ENCODE measurements at places on chromosomes 11 and 22. TPM values are rescaled to one million over a fixed set of nuclear protein-coding genes. Genes with fewer than 3 reads are reported as not detected.

- peak; percentile 89 for DNase-seq
- H3K36me3 ChIP-seq = peaks cover 20% of the 10 kb centered on the region
- peak overlapping the region; percentile 56 for H3K4me3 ChIP-seq
- peaks cover 39% of the 10 kb centered on the region for H3K4me1 ChIP-seq
- H3K27me3 ChIP-seq = no peaks in the 10 kb centered on the region
Measured at GRCh38 chr22:31248138-31248745, 36.1 kb downstream of the LIMK2 start.

DNA sequence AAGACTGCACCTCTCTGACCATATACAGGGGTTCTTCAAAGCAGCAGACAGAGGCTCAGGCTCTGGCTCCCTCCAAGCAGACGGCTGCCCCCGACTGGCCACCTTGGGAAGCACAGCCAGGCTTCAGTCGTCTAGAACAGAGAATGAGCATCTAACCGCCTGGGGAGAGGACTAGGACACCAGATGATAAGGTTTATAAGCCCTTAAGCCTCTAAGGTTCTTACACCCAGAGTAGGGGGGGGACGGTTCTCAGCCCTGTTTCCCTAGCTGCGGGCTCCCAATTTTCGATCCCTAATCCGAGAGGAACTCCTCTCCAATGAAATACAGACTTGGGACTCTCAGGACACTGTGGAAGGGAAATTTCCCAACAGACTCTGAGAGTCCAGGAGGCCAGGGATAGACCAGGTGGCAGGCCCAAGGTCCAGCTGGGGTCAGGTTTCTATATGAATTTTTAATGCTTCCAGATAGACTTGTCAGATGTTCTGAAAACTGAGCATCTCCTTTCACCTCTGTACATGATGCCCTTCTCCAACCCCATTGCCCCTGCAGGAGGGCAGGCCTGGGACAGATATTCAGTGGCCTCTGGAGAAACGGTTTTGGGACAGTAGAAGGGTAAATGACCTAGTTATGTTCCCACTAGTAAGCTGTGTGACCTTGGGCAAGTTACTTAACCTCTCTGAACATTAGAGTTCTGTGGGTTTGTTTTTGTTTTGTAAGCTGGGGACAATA is 20.2 kb downstream of the RTN4RL2 start:
- H3K27me3 ChIP-seq = peaks cover 54% of the 10 kb centered on the region
- H3K27ac ChIP-seq = no peak overlapping the region
- H3K4me3 ChIP-seq = no peak overlapping the region
- H3K36me3 ChIP-seq = no peaks in the 10 kb centered on the region
- DNase-seq = peak; percentile 68
- peaks cover 21% of the 10 kb centered on the region for H3K4me1 ChIP-seq

DNA sequence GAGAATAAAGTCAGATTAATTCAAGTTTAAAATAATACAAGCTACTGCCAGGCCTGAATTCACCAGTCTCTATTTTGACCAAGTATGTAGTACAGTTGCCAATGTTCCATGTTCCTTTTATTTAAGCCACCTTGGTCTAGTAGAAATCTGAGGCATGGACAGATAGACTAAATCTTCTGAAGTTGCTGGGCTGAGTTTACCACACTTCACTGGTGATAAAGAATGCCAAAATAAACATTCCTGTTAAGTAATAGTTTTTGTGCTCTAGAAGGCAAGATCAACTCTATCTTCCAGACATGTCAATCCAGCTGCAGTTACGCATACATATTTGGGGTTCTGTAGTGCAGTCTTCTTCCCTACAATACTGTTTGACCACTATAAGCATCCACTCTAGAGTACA is 83.9 kb upstream of the C11orf87 start:
- no peaks in the 10 kb centered on the region for H3K27me3 ChIP-seq
- H3K4me3 ChIP-seq = no peak overlapping the region
- no peaks in the 10 kb centered on the region for H3K36me3 ChIP-seq
- H3K27ac ChIP-seq = no peak overlapping the region
- DNase-seq = no peak

DNA sequence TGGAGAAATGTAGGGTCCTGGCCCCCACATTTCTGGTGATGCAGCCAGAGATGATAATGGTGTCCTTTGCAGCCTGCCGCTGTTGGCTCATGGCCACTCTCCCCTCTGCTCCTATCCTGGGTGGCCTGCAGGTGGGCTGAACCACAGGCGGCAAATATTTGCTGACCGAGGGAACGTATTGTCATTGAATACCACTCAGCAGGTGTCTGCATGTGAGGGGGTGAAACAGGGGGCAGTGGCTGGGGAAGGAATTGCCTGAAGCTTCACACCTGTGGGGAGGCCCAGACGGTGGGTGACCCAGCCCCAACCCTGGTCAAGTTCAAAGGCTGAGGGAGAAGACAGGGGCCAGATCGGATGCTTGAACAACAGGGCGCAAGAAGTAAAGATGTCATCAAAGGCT is 73.3 kb upstream of the WNT11 start:
- H3K27ac ChIP-seq = no peak overlapping the region
- no peaks in the 10 kb centered on the region for H3K4me1 ChIP-seq
- H3K27me3 ChIP-seq = no peaks in the 10 kb centered on the region

DNA sequence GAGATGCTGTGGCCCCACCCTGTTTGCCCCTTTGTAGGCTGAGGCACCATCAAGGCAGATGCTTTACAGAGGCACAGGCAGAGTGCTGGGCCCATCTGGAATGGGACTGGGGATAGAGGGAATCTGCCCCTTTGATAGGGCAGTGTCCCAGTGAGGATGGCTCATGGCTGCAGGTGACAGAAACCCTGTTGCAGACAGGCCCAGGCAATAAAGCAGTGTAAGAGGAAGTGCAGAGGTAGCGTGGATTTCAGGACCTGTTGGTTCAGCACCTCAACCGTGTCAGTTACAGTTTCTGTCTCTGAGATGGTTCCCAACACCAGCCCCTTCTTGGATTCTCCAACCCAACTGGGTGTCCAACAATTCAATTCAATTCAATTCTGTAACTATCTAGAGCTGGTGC is 25.1 kb downstream of the PRDM11 start:
- no peaks in the 10 kb centered on the region for H3K36me3 ChIP-seq
- no peak overlapping the region for H3K27ac ChIP-seq
- H3K4me1 ChIP-seq = no peaks in the 10 kb centered on the region
- DNase-seq = no peak
- H3K27me3 ChIP-seq = no peaks in the 10 kb centered on the region
- H3K4me3 ChIP-seq = no peak overlapping the region

GRCh38 chr22:25131198-25131887 is 68.3 kb upstream of the CRYBB3 start:
- no peaks in the 10 kb centered on the region for H3K27me3 ChIP-seq
- DNase-seq = no peak
- H3K4me1 ChIP-seq = peaks cover 54% of the 10 kb centered on the region
- no peaks in the 10 kb centered on the region for H3K36me3 ChIP-seq

GRCh38 chr11:16807306-16807705 is 68.9 kb downstream of the C11orf58 start:
- DNase-seq = no peak
- no peaks in the 10 kb centered on the region for H3K27me3 ChIP-seq
- no peaks in the 10 kb centered on the region for H3K36me3 ChIP-seq
- no peak overlapping the region for H3K4me3 ChIP-seq
- H3K4me1 ChIP-seq = peaks cover 14% of the 10 kb centered on the region
- H3K27ac ChIP-seq = peak overlapping the region; percentile 85

DNA sequence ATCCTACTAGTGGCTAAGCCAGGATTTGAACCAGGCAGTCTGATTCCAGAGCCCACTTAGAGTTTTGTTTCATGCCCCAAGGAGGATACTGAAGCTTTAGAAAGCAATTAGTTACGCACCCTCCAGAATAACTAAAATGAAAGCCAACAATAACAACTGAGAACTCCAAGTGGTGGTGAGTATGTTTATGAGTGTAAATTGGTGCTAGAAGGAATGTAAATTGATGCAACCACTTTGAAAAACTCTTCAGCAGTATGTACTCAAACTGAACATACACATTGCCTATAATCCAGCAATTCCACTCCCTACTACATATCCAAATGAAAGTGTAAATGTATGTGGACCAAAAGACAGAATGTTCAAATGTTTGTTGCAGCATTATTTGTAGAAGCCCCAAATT is 6.7 kb upstream of the ARL14EP start:
- H3K27me3 ChIP-seq = peaks cover 10% of the 10 kb centered on the region
- H3K36me3 ChIP-seq = no peaks in the 10 kb centered on the region
- H3K4me3 ChIP-seq = no peak overlapping the region
- no peaks in the 10 kb centered on the region for H3K4me1 ChIP-seq

KCNQ1OT1 gene
- polyA plus RNA-seq = 2.7 TPM

AIFM3 gene
- 0.63 TPM for polyA plus RNA-seq

DNA sequence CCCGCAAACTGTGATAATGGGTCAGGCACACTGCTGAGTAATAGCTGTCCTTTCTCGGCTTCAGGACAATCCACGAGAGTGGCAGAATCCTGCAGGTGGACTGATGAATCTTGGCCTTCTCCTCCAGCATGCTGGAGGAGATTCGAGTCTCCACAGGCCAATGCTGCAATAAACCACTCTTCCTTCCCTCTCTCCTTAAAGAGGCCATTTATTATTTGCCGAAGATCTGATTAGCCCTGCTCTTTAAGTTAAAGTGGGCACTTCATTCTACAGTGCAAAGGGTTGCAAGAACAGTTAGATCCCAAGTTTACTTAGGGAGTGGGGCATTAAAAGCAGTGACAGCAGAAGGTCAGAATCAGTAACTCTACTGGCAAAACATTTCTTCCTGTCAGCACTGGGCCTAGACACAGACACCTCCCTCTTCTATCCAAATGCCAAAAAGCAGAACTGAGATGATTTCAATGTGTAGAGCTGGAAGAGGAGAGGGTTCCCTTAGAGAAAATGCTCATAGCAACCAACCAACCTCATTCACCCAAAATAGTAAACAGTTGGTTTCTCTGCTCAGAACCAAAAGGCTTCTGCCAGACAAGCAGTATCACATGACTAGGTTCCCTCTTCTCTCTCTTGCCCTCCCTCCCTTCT is 121.7 kb downstream of the SGSM3 start:
- peaks cover 26% of the 10 kb centered on the region for H3K4me1 ChIP-seq
- peak overlapping the region; percentile 82 for H3K27ac ChIP-seq
- DNase-seq = no peak
- no peaks in the 10 kb centered on the region for H3K36me3 ChIP-seq
- H3K4me3 ChIP-seq = no peak overlapping the region

DNA sequence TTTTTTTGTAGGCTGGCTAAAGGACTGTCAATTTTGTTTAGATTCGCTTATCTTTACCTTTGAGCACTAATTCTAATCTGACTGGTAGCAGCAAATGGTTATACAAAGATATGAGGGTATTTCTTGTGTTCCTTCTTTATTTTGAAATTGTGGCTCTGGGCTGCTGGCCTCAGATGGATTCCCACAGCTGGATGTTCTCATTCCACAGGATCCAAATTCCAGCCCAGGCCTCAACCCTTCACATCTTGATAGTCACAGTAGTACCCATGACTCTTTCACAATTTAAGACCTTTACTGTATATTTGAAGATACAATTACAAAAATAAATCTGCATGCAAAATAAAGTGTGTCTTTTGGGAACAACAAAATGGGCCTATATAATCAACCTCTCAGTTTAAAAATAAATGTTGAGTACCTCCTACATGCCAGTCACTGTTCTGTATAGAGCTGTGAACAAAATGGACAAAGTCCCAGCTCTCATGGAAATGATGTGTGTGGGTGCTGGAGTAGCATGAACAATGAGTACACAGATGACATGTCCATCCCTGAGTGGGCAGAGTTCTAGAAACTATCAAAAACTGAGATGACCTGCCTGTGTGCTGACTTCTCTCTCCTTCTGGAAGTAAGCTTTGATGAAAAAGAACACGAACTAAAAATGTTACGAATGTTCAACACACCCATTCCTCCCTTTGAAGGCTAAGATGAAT is 51.7 kb upstream of the FBXO3 start:
- H3K27ac ChIP-seq = no peak overlapping the region
- H3K36me3 ChIP-seq = no peaks in the 10 kb centered on the region
- no peak for DNase-seq
- H3K4me1 ChIP-seq = peaks cover 7% of the 10 kb centered on the region
- H3K27me3 ChIP-seq = peaks cover 22% of the 10 kb centered on the region

SORL1 gene
- polyA plus RNA-seq = 36.5 TPM

GRCh38 chr22:39989633-39990032 is 5.1 kb upstream of the FAM83F start:
- no peaks in the 10 kb centered on the region for H3K36me3 ChIP-seq
- H3K4me3 ChIP-seq = no peak overlapping the region
- H3K27ac ChIP-seq = no peak overlapping the region
- no peak for DNase-seq
- peaks cover 8% of the 10 kb centered on the region for H3K4me1 ChIP-seq
- peaks cover 56% of the 10 kb centered on the region for H3K27me3 ChIP-seq

DNA sequence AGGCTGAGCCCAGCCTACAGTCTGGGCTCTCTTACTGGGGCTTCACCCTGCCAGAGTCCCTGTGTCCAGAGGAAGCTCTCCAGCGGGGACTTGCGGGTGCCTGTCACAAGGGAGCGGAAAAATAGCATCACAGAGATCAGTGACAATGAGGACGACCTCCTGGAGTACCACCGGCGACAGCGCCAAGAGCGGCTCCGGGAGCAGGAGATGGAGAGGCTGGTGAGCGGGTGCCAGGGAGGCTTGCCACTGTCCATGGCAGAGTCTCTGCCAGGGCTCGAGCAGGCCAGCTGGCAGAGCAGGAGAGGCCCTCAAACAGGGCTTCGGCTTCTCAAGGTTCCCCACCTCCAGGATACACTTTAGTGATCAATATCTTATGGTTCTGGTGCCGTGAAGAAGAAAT is 21.0 kb downstream of the PHLDB1 start:
- no peak for DNase-seq
- H3K27me3 ChIP-seq = no peaks in the 10 kb centered on the region
- no peak overlapping the region for H3K27ac ChIP-seq
- no peak overlapping the region for H3K4me3 ChIP-seq

OR8D4 gene
- not detected for polyA plus RNA-seq

- no peak overlapping the region for H3K4me3 ChIP-seq
- no peak overlapping the region for H3K27ac ChIP-seq
- no peaks in the 10 kb centered on the region for H3K27me3 ChIP-seq
- peaks cover 2% of the 10 kb centered on the region for H3K4me1 ChIP-seq
Measured at GRCh38 chr11:9397746-9398680, 13.6 kb downstream of the IPO7 start.

POU2AF2 gene
- 0.14 TPM for polyA plus RNA-seq

DNA sequence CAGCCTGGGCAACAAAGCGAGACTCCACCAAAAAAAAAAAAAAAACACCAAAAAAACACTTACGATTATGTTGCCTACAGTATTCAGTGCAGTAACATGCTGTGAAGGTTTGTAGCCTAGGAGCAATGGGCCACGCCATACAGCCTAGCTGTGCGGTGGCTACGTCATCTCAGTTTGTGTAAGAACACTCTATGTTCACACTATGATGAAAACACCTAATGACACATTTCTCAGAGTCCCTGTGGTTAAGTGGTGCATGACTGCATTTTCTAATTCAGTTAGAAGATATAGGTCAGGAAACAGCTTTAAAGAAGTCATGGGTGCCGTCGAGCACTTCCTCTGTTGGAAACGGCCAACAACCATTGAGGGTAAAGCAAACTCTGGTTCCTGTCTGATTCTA is 75.7 kb upstream of the ANO1 start:
- DNase-seq = no peak
- no peak overlapping the region for H3K4me3 ChIP-seq
- no peaks in the 10 kb centered on the region for H3K36me3 ChIP-seq
- no peak overlapping the region for H3K27ac ChIP-seq

All from left lung (tissue), 14 donors.